T1000 (cell line): ENCODE measurements at places on chromosomes 7 and 10.

DNA sequence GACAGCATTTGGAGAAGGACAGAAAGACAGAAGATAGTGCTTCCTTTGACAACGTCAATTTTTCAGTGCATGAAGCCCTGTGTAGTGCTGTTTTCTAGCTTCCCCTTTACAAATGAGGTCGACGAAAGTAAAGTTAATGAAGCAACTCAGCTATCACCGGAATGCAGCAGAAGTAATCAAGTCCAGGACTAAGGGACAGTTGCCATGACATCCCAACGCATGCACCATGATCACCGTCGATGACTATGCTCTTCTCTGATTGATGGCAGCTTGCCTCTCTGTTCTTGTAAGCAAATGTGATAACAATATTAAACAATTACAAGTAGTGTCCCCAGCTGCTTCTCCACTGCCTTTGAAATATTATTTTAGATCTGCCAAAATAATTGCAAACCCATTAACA lies 205.8 kb downstream of the FRMD4A start:
- DNase-seq, result no peak

GRCh38 chr10:48613016-48613415 lies 8.1 kb upstream of the ARHGAP22 start:
- no peak for DNase-seq

DNA sequence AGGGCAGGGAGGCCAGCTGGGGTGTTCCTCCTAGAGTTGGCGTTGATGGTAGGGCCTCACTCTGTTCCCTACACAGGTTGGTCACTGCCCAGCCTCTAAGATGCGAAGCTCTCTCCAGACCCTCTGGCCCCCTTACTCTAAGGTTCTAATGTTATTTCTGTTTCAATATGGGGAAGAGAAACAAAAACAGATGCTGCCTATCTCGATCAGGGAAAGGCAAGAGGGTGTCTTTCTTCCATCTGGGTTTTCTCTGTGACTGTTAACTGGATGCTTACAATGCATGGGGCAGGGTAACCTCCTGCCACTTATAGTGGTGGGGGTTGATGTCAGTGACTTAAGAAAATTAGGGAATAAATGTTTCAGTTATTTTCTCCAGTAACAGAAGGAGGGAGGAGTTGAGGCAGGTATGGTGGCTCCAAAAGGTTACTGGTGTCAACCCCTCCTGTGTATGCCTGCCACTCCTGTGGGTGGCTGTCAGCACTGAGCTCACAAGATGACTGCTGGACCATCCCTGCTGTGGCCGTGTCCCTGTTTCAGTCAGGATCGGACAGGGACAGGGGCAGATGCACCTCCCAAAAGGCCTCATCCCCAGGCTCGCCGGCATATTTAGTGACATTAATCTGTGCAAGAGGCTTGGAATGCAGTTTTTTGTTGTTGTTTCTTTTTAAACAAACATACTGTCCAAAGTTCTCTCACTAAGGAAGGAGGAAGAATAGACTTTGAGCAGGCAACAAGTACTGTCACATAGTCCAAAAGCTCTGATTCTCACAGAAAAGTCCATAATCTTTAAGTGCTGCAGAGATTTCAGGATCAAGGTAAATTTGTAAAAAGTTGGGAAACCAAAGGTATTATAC lies 39.6 kb upstream of the SYPL1 start:
- DNase-seq, result no peak

DNA sequence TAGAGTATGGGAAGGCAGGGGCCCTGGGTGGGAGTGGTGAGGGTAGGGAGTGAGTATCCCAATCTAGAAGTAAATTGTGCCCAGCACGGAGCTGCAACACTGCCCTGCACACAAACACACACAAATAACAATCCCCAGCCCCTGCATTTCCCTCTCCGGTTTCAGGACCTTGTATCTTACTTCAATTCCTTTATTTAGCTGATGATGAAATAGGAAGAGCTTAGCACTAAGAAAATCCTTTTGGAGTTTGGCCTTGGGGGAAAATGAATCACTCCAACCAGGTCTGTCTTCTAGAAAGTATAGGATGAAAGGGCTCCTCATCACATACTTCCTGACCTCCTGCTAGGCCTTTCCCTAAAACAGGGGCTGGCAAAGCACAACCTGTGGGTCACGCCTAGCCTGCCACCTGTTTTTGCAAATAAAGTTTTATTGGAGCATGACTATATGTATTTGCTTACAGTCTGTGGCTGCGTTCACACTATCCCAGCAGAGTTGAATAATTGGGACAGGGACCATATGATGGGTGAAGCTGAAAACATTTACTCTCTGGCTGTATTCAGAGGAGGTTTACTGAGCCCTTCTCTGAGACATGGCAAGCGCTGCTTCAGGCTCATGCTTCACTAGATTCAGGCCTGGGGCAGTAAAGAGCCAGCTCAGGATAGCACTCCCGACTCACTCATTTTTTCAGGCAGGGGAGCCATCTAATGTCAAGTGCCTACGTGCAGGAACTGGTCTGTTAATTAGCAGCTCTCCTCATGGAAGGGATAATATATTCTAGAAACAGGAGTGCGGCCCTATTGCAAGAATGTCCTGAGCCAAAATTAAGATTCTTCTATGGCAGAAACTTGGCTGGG lies 111.0 kb downstream of the EGFR start:
- DNase-seq, result no peak

GRCh38 chr10:73872190-73872710 lies 2.1 kb downstream of the CAMK2G start:
- DNase-seq, result no peak

DNA sequence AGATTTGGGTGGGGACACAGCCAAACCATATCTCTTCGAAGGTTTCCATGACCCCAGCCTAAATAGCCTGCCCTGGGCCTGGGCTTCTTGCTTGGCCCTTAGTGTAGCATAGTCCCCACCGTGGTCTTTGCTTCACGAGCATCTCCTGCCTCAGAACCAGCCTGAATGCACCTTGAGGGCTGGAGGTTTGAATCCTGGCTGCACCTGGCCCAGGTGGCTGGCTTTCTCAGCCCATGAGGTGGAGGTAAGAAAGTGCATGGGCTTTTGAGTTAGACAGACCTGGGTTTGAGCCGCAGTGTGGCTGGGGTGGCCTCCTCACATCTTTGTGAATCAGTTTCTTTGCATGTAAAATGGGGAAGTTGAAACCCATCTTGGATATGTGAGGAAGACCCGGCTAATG lies 24.2 kb upstream of the PCBD1 start:
- no peak for DNase-seq

GRCh38 chr7:28509251-28510025 lies 97.1 kb downstream of the CREB5 start:
- DNase-seq, result no peak

- DNase-seq, result no peak
These were observed 146.3 kb downstream of the TCF7L2 start for GRCh38 chr10:113096128-113096996.

GRCh38 chr10:114893251-114893650 lies 44.7 kb upstream of the TRUB1 start:
- no peak for DNase-seq

GRCh38 chr7:42611289-42611928 lies 300.5 kb downstream of the C7orf25 start:
- DNase-seq, result no peak

- no peak for DNase-seq
These were observed 109.1 kb downstream of the SEPTIN7 start for GRCh38 chr7:35909870-35910357.

DNA sequence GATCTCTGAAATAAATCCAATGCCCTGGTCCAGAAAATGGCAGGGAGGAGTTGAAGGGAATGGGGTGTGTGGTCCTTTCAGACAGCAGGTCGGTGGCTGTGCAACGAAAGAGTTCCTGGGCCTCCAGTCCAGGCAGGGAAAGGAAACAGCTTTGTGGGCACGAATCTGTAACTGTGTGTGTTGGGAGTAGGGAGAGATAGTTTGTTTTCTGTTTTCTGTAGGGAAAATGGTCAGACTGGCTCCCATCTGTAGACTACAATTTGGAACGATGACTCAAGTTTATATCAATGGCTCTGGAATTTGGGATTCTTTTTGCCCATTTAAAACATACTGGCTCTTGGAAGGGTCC lies 2.6 kb upstream of the HOXA9 start:
- no peak for DNase-seq

DNA sequence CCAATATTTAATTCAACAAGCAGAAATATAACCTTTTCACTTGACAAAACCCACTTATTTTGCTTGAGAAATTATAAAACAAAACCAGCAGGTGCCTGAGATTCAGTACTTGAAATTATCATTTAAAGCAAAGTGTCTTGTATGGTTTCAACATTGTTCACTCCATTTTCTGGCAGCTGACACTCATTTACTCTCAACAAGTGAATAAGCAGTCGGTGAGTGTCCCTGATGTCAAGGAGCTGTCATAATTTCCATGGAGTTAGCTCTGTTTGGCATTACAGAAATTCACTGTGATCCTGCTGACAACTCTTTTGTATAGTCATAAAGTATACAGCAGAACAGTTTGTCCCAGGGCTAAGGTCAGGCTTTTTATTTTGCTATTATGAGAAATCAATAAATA lies 490.0 kb downstream of the CNTNAP2 start:
- no peak for DNase-seq

DNA sequence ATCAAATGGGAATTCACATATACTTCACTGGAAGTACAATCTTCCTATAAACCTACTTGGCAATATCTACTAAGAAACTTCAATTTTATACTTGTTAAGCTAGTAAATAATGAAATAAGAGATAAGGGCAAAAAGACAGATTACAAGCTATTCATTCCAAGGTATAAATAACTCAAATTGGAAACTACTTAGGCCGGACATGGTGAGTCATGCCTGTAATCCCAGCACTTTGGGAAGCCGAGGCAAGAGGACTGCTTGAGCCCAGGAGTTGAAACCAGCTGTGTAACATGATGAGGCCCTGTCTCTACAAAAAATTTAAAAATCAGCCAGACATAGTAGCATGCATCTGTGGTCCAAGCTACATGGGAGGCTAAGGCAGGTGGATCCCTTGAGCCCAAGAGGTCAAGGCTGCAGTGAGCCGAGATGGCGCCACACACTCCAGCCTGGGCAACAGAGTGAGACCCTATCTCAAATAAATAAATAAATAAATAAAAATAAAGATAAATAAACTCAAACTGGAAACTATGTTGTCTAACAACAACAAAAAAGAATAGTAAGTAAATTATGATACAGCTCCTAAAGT lies 37.6 kb downstream of the ARHGAP21 start:
- DNase-seq, result no peak

- DNase-seq, result no peak
These were observed 210.7 kb upstream of the MDFIC start for GRCh38 chr7:114711241-114711640.

GRCh38 chr7:37491919-37492694 lies 43.4 kb upstream of the ELMO1 start:
- no peak for DNase-seq
